Immature natural killer cell (primary cell): ENCODE measurements at places on chromosomes 6 and 20.

GRCh38 chr6:81933608-81934051 lies 181.1 kb upstream of the TENT5A start:
- no peak overlapping the region for H3K4me3 ChIP-seq
- H3K27ac ChIP-seq: no peak overlapping the region

- no peaks in the 10 kb centered on the region for H3K36me3 ChIP-seq
- peaks cover 7% of the 10 kb centered on the region for H3K27me3 ChIP-seq
- no peak overlapping the region for H3K27ac ChIP-seq
- H3K4me3 ChIP-seq: no peak overlapping the region
- no peak for DNase-seq
- H3K4me1 ChIP-seq: no peaks in the 10 kb centered on the region
Observed at GRCh38 chr6:42140032-42140431, 2.4 kb downstream of the C6orf132 start.

DNA sequence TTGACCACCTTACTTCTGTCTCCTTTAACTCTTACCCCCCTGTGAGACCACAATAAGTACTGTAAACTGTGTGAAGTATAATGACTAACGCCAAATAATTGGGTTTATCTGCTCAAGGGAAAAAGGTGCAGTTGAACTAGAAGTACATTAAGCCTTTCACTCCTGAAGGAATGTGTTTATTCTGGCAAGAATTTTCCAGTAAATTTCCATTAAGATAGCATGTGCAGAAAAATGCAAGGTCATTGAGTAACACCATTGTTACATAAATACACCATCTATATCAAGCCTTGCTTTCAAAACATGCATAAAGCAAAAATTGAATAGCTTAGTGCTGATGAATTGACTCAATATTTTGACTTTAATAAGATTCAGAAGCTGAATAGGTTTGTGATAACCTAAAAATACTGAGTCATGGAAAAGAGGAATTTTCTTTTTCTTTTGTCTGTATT lies 65.4 kb downstream of the ARHGAP18 start:
- no peak for DNase-seq
- no peak overlapping the region for H3K27ac ChIP-seq
- peaks cover 6% of the 10 kb centered on the region for H3K4me1 ChIP-seq
- no peak overlapping the region for H3K4me3 ChIP-seq
- peaks cover 9% of the 10 kb centered on the region for H3K36me3 ChIP-seq
- peaks cover 2% of the 10 kb centered on the region for H3K27me3 ChIP-seq

GRCh38 chr6:43242908-43243663 lies at the start of gene TTBK1:
TTBK1 (plus strand) TSS chr6:43243481; CDS start chr6:43246661, 3,180 bp downstream.
- no peaks in the 10 kb centered on the region for H3K36me3 ChIP-seq
- no peak within 1 kb of the TSS for H3K4me3 ChIP-seq
- peak; percentile 16 for DNase-seq
- H3K4me1 ChIP-seq: peaks cover 10% of the 10 kb centered on the region

DNA sequence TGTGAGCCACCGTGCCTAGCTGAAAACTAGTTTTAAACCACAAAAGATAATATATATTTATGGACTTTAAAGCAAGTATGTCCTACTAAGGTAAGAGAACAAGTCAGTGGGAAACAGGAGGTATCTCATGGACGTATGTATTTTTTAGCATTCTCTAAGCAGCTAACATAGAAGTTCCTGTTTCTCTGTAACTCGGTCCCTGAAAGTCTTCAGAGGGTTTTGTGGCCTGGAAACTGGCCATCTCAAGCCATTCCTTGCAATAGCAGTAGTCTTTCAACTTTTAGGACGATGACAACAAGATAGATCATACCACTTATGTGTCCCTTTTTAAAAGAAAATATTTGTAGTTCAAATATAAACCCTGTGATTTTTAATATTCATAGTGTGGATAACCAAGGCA lies 95.6 kb upstream of the RALGAPA2 start:
- no peak for DNase-seq
- no peak overlapping the region for H3K4me3 ChIP-seq
- H3K36me3 ChIP-seq: no peaks in the 10 kb centered on the region
- H3K27ac ChIP-seq: no peak overlapping the region

- H3K27ac ChIP-seq: no peak overlapping the region
- no peak overlapping the region for H3K4me3 ChIP-seq
- no peaks in the 10 kb centered on the region for H3K27me3 ChIP-seq
Observed at GRCh38 chr20:57611586-57612311, 8.5 kb downstream of the ZBP1 start.

GRCh38 chr20:35353646-35354045 lies 58.1 kb downstream of the UQCC1 start:
- no peak overlapping the region for H3K27ac ChIP-seq
- H3K4me3 ChIP-seq: no peak overlapping the region
- H3K36me3 ChIP-seq: peaks cover 15% of the 10 kb centered on the region

GRCh38 chr6:92521553-92521952 lies 897.8 kb downstream of the EPHA7 start:
- no peaks in the 10 kb centered on the region for H3K27me3 ChIP-seq
- H3K4me1 ChIP-seq: no peaks in the 10 kb centered on the region
- no peak for DNase-seq
- H3K36me3 ChIP-seq: no peaks in the 10 kb centered on the region
- no peak overlapping the region for H3K4me3 ChIP-seq

DNA sequence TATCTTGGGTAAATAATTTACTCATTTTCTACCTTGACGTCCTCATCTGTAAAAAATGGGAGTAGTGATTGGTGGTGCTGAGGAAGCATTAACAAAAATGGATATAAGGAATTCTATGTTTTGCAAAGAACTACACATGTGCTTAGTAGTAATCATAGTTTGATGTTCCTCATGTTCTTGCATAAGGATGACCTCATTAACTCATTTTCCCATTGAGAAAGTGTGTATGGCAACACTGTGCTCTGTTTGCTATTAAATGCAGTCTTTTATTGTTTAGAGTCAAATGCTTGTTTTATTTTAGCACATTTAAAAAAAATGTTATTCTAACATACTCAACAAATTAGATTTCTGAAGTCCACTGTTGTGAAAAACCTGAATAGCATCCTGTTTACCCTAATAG lies 211.2 kb upstream of the RSPO3 start:
- H3K27ac ChIP-seq: no peak overlapping the region
- H3K4me1 ChIP-seq: no peaks in the 10 kb centered on the region
- no peaks in the 10 kb centered on the region for H3K27me3 ChIP-seq
- H3K36me3 ChIP-seq: no peaks in the 10 kb centered on the region

DNA sequence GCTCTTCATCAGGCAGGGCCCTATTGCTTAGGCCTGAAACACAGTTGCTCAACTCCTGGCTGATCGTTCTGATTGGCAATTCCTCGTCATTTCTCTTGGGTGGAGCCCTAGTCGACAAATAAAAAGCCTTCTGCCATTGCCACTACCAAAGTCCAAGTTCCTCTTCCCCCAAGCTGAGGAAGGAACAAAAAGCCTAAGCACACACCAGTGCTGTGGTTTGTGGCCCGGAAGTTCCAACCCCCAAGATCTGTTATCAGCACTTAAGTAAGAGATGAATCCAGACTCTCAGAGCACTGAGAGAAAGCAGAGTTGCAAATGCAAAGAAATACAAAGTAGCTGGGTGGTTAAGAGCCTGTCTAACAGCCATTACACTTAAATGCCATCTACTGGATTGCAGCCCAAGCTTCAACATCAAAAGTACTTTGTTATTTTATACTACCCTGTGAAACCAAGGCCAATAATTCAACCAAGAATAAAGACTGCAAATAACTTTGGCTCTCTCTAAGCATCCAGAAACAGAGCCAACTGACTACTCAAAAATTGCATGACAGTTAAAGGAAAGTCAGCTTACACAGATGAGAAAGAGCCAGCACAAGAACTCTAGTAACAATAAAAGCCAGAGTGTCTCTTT lies 1024.0 kb downstream of the GRIK2 start:
- DNase-seq: no peak
- no peaks in the 10 kb centered on the region for H3K36me3 ChIP-seq
- H3K27me3 ChIP-seq: peaks cover 1% of the 10 kb centered on the region
- H3K4me1 ChIP-seq: no peaks in the 10 kb centered on the region

DNA sequence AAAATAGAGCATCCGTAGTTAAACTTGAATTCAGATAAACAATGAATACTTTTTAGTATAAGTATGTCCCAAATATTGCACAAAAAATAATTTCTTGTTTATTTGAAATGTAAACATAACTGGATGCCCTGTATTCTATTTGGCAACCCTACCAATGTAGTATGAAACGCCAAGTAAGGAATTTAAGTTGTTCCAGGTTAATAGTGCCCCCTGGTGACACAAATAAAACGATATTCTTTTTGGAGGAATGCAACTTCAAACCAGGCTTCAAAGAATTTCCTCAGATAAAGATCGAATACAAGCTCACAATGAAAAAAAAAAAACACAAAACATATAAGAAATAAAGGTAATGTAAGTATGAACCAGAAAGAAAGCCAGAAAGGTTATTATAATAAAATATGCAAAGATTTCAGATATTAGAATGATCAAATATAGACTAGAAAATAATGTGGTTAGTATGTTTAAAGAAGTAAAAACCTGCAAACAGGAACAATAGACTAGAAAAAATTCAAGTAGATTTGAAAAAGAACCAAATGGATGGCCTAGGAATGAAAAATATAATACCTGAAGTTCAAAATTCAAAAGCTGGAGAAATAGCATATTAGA lies 18.4 kb upstream of the AKAP7 start:
- H3K27me3 ChIP-seq: no peaks in the 10 kb centered on the region
- H3K4me1 ChIP-seq: no peaks in the 10 kb centered on the region
- DNase-seq: peak; percentile 28
- no peak overlapping the region for H3K27ac ChIP-seq

- no peak overlapping the region for H3K27ac ChIP-seq
- peaks cover 2% of the 10 kb centered on the region for H3K27me3 ChIP-seq
- H3K4me3 ChIP-seq: no peak overlapping the region
- no peak for DNase-seq
- no peaks in the 10 kb centered on the region for H3K4me1 ChIP-seq
Observed at GRCh38 chr20:57124800-57125517, 141.5 kb downstream of the BMP7 start.
